ENCODE measurements at places on chromosomes 5 and 9.
A peak's percentile ranks its signal among the peaks of the same experiment; 100 is the strongest.

DNA sequence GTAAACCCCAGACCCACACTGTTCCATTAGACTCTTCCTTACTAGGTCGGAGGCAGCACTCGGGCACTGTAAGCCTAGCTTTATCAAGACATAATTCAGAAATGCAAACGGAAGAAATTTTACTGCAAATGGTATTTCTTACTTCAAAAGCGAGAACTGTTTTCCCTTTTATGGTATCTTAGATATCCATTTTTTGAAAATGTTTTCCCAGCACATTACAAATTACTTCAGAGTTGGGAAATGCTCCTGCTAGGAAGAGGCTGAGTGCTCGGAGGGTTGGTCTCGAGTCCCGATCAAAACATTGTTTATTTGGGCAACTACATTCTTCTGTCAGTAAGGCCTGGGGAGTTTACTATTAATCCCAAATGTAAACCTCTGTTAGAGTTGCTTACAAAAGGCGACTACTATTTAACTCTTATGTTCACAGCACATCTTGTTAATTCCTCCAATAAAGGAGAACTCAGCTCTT, 332.9 kb downstream of the CWC27 start:
- DNase-seq, result no peak

GRCh38 chr5:13346401-13346800, 598.1 kb downstream of the DNAH5 start:
- no peak for DNase-seq

- no peak for DNase-seq
These were observed 48.3 kb upstream of the DNAH5 start for GRCh38 chr5:13992795-13993194.

DNA sequence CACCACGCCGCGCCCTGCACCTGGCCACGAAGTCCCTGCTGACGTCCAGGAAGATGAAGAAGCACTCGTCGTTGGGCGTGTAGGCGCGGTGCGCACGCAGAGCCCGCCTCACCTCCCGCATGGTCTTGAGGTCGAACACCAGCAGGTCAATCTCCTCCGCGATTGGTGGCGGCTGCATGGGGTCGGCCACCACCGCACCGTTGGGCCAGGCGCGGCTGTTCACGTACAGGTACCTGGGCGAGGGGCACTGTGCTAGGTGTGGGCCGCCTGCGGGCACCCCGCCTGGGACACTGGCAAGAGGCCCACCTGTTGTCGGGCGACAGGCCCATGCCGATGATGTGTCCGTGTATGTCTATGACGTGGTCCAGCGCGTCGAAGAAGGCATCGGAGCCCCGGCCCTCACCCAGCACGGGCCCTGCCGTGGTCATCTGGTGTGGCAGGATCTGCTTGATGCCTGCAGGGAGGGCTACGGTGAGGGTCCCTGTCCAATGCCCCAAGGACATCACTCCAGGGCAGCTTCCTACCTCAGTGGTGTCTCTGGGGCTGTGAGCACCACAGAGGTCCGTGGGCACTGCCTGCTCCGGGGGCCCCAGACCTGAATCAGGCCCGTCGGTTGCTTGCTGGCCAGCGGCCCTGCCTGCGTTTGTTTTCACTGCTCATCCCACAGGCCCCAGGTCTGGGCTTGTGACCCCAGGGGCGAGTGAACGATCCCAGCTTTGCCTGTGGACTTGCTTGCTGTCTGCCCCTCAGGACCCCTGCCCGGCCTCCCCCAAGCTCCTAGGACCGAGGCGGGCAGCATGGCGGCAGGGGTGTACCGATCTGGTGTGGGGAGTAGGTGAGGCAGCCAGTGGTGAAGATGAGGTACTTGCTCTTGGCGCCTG, 3.1 kb downstream of the FBXW5 start:
- DNase-seq, result no peak

GRCh38 chr5:134626369-134627014, 6.1 kb downstream of the SAR1B start:
- DNase-seq, result no peak

DNA sequence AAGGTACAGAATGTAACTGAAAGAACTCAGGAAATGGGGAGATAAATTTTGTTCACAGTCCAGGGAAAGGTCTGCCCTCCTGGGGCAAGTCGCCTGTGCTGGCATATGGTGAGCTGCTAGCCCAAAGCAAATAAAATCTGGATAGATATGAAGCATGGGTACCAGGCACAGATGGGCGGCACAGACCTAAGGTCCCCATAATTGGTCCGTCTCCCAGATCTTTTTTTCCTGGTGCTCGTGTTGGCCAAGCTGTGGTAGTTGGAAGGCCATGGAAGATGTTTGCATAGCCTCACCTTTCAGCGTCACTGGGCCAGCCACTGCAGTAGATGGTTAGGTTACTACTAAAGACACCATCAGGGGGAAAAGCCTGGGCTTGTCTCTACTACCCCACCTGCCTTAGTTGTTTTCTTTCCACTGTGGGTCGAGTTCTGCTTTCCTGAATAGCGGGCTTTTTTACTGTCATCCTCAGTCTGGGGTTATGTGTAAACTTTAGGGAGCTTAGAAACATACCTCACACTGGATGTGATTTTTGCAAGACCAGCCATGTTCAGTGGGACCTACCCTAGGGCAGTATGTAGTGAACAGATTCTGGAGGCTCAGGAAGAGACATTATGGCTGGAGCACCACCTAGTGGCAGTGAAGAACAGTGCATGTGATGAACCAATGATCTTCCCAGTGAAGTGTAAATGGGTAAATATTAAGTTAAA, 24.2 kb upstream of the GLRX start:
- DNase-seq, result peak; percentile 67

DNA sequence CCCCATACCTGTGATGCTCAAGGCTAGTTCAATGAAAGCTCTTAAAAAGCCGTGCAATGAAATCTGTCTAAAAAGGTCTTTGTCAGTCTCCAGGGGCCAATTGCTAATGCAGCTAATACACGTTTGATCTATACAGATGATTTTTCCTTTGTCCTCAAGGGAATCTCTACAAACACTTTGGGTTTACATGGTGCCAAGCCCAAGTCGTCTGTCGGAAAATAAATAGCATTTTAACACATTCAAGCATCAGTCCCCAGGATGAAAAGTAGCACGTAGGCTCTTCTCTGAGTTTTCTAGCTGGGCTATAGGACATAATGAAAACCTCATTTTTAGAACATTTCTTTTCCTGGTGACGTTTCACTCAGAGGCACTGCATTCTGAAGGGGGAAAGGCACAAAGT, 477.4 kb upstream of the WWC1 start:
- no peak for DNase-seq

DNA sequence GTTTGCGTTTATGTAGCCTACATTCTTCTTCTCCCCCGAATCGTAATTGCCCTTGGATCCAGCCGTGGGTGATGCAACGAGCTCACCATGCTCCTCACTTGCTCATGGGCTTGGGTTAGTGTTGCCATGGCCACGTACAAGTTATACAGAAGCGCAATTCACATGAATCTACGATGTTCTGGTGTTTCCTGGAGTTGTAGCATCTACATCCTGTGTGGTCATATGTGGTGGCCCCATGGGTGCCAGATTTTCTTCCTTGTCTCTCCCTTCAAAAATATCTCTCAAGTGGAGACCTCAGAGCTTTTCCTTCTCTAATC, 115.3 kb downstream of the TLE4 start:
- no peak for DNase-seq

DNA sequence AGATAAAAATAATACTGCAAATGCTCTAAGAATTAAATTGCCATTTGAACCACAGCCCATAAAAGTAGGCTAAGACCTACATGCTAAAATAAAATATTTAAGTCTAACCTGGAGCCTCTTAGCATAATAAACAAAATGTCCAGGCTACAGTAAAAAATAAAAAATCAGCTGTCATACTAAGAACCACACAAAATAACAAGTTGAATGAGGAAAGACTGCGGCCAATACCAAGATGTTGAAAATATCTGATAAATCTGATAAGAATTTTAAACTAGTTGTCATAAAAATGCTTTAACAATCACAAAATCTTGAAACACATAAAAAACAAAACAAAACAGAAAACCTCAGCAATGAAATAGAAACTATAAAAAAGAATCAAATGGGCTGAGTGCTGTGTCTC, 336.9 kb upstream of the MSX2 start:
- DNase-seq, result no peak

- DNase-seq, result no peak
These were observed 17.4 kb downstream of the HAUS6 start for GRCh38 chr9:19085295-19085694.

DNA sequence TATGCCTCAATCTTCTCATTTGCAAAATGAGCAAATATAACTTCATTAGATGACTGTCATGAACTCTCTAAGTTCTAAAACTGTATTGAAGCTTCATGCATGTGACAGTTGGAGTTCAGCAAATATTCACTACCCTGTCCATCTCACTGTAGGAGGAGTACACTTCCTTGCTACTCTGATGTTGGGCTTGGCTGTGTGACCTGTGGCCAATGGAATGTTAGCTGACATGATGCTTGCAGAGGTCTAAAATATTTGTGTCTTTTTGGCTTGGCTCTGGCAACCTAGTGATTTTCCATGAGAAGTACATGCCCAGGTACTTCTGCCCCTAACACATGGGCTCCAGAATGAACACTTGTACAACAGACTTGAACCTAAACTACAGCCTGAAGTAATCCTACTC, 203.1 kb upstream of the ANKH start:
- DNase-seq, result no peak

DNA sequence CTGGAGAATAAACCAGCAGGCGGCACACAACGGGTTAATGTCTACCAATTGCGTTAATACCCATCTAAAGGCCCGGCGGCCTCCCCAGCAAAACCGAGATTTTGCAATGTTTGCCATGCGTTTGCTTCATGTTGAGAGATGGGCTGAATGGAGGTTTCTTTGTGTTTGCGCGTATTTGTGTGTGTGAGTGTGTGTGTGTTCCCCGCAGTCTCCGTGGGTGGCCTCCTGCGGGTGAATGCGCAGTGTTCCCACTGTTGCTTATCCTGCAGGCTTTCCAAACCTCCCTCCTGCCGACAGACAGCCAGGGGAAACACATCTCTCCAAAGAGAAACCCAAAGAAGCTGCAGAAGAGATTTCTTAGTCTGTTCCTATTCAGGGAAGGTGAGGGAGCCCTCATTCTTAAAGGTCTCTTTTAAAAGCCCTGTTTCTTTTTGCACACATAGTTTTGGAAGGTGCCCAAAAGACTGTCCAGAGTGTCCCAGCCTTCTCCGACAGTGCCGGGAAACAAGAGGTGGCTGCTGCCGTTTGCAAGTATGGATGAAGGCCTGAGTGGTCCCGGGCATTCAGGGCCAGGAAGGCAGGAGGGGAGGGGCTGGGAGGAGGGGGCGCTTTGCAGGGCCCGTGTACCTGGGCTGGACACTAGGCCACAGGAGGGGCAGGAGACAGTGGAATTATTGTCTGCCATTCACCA, 103.8 kb upstream of the ERCC6L2 start:
- DNase-seq, result no peak

- DNase-seq, result no peak
These were observed 63.6 kb downstream of the CCDC192 start for GRCh38 chr5:127766676-127767335.

DNA sequence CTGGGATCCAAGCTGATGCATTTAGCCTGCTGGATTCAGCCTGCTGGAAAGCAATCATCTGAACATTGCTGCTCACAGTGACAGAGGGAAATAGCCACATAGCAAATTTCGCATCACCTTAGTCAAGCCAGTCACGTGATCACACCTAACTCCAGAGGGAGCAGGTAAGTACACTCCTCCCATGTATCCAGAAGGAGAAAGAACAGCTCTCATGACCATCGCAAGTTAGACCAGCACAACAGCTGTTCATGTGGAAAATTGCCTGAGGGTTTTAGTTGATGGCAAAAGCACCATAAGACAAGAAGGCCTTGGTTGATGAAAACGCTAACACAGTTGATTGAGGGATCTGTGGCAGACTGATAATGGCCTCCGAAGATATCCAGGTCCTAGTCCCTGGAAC, 34.2 kb upstream of the MYO10 start:
- DNase-seq, result no peak

GRCh38 chr5:133829786-133830185, 138.6 kb downstream of the C5orf15 start:
- no peak for DNase-seq

DNA sequence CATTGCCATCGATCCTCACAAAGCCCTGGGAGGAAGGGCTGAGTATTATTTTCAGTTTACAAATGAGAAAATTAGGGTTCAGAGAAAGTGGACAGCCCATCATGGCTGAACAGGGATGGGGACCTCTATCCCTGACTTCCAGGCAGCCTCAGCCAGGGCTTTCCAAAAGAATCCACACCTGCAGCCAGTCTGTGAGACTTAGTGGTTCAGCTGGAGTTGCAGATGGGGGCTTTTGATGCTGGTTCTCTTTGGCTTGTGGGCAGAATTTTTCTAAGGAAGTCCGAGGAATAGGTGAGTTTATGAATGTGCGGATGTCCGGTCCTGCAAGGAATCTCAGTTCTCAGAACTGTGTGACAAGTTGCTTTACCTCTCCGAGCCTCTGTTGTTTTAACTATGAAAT, 138.1 kb downstream of the RGS3 start:
- DNase-seq, result no peak

DNA sequence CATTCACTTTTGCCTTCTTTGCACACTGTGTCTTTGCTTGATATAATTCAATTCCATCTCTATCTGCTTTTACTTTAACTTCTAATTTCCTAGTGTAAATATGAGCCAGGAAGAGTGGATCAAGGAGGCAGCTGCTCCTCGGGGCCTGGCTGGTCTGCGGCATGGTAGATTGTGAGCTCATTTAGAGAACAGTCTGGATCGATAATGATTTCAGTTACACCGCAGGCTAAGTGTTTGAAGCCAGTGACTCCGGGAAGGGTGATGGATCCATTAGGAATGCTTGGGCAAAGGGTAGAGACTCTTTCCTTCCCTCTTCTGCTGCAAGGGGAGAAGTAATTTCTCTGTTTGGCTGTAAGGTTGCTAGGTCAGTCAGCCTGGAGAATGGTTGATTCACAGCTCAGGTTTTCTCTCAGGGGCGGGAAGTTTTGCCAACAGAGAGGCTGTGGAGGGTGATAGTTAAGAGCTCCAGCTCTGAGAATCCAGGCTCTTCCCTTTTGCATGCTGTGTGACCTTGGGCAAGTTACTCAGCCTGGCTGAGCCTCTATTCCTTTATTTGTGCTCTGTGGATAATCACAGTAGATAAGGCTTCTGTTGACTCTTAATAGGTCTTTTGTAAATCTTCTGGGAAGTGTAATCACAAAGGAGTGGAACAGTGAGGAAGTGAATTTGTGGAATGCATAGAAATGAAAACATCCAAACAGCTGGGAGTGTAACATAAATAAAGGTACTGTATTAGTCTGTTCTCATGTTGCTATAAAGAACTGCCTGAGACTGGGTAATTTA, 99.1 kb downstream of the PTTG1 start:
- no peak for DNase-seq

DNA sequence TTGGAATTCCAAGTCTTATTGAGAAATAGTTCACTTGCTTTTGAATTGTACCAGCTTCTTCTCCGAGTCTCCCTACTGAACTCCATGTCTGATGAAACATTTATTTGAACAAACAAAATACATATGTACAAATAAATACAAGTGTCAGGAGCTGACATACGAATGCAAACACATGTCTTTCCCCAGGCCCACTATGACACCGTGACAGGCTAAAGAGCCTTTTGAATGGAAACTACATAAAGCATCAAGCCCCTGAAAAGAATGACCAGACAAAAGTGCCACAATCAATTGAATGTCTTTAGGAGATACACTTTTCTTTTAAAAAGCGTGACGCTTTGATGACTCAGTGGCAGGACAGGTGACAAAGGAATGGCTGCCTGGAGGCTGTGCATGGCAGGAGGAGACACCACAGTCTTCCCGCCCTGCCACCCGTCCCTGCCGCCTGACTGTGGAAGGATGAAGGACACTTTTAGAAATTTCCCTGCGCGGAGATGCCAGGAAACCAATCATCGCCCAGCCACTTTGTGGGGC, 112.4 kb upstream of the BNC2 start:
- DNase-seq, result no peak

- no peak for DNase-seq
These were observed 101.9 kb upstream of the EFNA5 start for GRCh38 chr5:107772418-107773310.

Measured in activated T-cell treated with anti-CD3 and anti-CD28 coated beads, Interleukin-2, amount 50 U/mL, for 4 hours (primary cell).